Stimulated activated effector memory CD8-positive, alpha-beta T cell treated with anti-CD3 and anti-CD28 coated beads, Interleukin-12 subunit alpha, Interleukin-12 subunit beta, amount 100 ng/mL, for 72 hours (primary cell): ENCODE measurements at places on chromosomes 3 and 15.

GRCh38 chr3:16496408-16497222 is 16.9 kb downstream of the RFTN1 start:
- DNase-seq = no peak

- no peak for DNase-seq
Observed at GRCh38 chr3:117114517-117115265, 405.1 kb downstream of the TUSC7 start.

- no peak for DNase-seq
Observed at GRCh38 chr3:190026154-190026553, 94.5 kb downstream of the P3H2 start.

DNA sequence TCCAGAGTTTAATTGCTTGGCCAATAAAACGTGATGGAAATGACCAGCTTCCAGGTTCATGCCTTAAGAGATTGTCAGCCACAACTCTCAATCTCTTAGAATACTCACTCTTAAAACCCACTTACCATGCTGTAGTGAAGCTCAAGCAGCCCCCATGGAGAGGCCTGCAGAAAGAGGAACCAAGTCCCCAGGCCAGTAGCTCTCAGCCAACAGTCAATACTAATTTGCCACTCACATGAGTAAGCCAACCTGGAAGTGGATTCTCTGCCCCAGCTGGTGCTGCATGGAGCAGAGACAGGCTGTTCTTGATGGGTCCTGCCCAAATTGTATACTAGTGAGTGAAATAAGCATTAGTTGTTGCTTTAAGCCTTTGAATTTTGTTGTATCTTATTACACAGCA is 155.9 kb downstream of the OXSM start:
- no peak for DNase-seq

- DNase-seq = no peak
Observed at GRCh38 chr3:98691897-98692296, 71.2 kb upstream of the ST3GAL6 start.

- no peak for DNase-seq
Observed at GRCh38 chr15:52018244-52018643, 775 bp upstream of the MAPK6 start.

- DNase-seq = no peak
Observed at GRCh38 chr3:98744283-98744682, 18.9 kb upstream of the ST3GAL6 start.

GRCh38 chr3:46861605-46862368 is 1.5 kb downstream of the MYL3 start:
- no peak for DNase-seq

GRCh38 chr3:69613286-69613685 is 126.0 kb upstream of the MITF start:
- no peak for DNase-seq

DNA sequence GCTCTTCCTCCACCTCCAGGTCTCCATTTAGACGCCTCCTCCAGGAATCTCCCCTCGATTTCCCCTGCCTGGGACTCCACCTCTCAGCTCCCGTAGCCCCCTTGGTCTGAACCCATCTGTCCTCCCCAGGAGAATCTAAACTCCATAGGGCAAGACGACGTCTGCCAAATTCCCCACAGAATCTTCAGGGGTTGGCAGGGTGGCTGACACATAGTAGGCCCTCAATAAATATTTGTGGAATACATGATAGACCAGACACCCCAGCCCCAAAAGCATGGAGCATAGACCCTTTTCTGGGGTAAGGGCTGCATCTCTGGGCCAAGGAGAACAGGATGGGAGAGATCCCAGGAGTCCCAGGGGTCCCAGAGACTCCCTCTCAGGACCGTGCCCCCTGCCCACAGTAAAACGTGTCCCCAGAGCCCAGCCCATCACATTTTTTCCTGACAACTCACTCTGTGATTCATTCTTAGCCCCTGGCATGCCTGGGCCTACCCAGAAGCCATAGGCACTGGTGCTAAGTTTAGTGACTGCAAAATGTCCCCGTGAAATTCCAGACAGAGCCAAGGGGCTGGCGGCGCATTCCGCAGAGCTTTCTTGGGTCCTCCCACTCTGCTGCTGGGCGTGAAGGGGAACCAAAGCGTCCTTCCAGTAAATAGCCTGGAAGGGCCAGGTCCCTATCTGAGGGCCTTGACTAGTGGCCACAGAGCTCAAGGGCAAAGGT is 78.0 kb upstream of the SLC6A6 start:
- DNase-seq = no peak

DNA sequence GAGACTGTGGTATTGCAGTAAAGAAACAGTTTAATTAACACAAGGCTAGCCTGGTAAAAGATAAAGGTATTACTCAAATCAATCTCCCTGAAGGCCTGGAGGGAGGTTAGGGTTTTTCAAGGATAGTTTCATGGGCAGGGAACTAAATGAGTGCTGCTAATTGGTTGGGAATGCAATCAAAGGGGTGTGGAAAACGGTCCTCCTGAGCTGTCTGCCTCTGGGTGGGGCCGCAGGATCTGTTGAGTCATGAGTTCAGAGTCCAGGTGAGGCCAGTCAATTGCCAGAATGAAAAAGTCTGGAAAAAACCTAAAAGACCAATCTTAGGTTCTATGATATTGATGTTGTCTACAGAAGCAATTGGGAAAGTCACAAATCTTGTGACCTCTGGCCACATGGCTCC is 293.2 kb downstream of the MCTP2 start:
- no peak for DNase-seq

- DNase-seq = peak; percentile 74
Observed at GRCh38 chr3:188299068-188299467, 145.1 kb downstream of the LPP start.

- DNase-seq = no peak
Observed at GRCh38 chr3:170470063-170471016, 51.7 kb downstream of the CLDN11 start.

DNA sequence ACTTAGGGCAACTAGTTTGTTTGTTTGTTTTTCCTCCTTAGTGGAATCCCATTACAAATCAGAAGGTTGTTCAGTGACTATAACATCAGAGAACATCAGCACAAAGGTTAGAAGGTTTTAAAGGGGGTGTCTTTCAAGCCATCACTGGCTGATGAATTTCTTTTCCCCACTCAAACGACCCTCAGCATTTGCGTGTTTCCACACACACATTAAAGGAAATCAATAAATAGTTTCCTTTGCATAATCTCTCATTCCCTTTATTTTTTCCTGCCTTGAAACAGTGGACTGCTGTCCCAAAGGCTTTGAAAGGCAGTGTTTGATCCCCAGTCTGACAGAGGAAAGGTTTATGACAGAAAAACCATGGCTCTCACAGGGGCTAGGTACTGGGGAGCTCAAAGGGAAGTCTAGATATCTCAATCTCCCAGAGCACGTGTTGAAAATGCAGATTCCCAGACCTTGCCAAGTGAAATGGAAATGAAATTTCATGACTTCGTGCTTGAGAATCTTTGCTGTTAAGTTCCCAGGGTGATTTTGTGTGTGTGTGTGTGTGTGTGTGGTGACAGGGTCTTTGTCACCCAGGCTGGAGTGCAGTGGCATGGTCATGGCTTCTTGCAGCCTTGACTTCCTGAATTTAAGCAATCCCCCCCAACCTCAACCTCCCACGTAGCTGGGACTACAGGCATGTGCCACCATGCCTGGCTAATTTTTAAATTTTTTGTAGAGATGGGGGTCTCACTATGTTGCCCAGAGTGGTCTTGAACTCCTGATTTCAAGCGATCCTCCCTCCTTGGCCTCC is 2.2 kb upstream of the INTS14 start:
- DNase-seq = no peak

GRCh38 chr3:19399356-19399755 is 251.0 kb downstream of the KCNH8 start:
- no peak for DNase-seq

DNA sequence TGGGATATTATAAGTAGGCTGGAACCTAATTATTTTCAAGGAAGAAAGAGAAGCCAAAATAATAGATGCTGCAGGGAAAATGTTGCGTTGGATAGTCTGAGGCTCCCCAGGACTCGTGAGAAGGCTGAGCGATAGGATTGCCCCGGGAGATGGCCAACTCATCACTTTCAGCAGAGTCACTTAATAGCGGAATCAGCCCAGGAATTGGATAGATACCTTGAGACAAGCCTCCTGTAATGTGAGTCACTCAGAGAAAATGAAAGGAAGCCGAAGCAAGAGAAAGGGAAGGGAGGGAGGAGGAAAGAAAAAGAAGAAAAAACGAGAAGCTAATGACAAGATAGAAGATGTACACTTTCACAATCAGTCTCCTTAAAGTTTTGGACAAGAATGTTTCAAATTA is 94.3 kb downstream of the SQOR start:
- DNase-seq = no peak

DNA sequence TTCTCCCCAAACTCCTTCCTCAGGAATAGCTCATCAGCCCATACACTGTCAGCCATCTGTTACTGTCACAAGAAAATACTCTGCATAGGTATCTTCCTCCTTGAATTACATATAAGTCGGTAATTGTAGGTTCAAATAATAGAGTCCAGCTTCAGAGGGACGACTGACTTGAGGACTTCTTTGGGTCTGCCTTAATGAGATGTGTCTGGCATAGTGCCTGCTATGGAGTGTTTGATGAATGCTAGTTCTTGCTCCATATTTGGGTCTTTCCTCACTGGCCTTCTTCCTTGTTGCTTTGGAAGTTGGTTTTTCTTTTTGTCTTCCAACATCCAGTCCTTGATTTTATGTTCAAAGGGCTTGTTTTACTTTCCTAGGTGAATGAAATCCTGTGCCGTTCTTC is 66.4 kb upstream of the ACKR4 start:
- DNase-seq = no peak

- no peak for DNase-seq
Observed at GRCh38 chr3:141452045-141452444, 34.8 kb upstream of the RASA2 start.

DNA sequence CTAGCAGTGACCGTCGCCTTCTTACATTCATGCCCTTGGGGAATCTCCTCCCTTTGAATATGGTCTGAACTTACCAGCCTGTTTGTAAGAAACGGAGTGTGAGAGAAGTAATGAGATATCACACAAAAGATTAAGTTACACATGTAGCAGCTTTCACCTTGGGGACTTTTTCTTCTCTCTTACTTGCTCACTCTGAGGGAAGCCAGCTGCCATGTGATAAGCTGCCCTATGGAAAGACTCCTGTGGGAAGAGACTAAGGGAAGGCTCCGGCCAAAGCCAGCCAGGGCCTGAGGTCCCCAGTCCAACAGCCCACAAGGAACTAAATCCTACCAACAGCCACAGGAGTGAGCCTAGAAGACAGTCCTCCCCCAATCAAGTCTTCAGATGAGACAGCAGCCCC is 190.4 kb upstream of the TSC22D2 start:
- DNase-seq = no peak

GRCh38 chr15:98529205-98530145 is 118.9 kb upstream of the IGF1R start:
- no peak for DNase-seq
